ENCODE measurements at places on chromosomes 1 and 21.

- no peak for DNase-seq
These were observed 9.7 kb downstream of the LPAR3 start for GRCh38 chr1:84883286-84883685.

DNA sequence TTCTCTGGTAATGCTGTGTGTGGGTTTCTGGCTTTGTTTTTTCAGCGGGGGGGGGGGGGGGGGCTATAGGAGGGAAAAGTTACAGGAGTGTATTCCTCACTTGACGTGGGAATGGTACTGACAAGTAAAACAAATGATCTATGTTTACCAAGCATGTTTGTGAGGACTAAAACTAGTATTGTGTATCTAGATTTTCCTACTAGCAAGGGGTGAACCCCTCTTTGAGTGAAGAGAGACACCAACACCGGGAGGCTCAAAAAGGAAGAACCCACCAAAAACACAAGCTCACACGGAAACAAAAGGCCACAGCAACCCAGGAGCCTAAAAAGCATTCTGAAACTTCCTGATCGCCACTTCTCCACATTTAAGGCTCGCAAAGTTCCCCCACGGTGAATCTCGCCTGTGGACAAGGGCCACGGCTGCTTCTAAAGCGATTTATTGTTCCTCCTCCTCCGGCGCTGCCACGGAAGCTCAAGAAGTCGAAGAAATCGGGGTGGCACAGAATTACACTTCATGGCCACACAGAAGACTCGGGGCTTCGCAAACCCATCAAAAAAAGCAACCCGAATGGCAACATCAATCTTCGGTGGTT is 703 bp downstream of the PUM1 start:
- DNase-seq: peak; percentile 3

DNA sequence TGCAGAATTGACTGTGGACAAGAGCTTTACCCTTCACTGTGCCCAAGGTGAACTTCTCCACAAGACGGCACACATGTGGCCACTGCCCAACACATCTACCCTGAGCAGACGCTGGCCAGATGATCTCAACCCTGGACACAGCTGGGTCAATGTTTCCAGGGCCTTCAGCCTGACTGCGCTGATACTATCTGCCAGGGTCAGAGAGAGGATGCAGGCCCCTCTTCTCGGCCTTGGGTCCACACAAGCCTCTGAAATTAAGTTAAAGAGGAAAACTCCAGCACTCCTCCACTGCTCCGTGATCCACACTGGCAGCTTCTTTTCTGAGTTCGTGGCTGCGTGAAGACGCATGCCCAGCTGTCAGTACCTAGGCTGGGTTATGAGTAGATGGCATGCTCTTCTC is 58.1 kb downstream of the GLIS1 start:
- DNase-seq: no peak

DNA sequence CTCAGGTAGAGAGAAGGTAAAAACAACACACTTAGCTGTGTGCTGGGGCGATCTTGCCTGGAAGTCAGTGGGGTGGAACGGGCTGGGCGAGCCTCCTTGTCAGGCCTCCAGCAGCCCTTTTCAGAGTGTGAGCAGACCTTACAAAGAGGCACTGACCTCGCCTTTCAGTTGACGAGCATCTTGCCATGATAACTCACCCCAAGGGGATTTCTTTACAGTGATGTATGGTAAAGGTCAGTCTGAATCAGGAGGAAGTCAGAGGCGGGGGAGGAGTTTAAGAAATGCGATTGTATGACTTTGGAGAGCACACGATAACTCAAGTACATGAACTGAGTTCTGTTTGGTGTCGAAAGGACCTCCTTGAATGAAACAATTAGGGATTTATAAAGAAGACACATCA is 326.5 kb upstream of the PROX1 start:
- no peak for DNase-seq

DNA sequence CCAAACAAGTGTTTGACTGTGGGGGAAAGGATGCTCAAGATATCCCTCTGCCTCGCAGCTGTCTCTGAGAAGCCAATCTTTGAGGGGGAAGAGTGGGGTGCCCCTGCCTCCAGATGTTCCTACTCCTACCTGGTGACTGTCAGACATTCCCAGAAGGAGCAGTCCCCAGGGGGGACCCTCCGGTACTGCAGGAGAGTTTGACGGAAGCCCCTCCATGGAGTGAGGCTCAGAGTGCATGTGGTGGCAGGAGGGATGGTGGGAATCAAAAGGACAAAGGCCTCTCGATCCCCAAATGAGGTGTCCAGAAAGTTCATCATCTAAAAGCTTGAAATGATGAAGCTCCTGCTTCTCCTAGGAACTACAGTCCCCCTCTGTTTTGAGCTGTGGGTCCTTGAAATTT is 5.3 kb downstream of the SLC27A3 start:
- DNase-seq: no peak

- no peak for DNase-seq
These were observed 122.8 kb downstream of the PLPP3 start for GRCh38 chr1:56456435-56457101.

DNA sequence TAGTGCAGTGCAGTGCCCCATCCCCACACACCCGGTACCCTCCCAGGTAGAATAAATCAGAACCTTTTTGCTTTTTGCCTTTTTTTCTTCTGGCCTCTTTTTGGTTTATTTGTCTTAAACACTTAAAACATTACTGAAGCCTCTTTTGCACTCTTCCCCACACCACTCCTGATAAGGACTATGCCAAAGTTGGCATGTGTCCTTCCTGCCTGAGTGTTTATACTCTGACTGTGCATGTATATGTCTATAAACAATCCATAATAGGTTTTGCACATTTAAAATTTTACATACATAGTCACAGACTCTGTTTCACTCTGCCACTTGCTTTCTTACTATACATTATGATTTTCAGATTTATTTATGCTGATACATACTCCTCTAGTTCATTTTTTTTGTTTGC is 59.6 kb downstream of the BEND5 start:
- no peak for DNase-seq

GRCh38 chr21:41932191-41932575 is 21.6 kb downstream of the C2CD2 start:
- DNase-seq: no peak

DNA sequence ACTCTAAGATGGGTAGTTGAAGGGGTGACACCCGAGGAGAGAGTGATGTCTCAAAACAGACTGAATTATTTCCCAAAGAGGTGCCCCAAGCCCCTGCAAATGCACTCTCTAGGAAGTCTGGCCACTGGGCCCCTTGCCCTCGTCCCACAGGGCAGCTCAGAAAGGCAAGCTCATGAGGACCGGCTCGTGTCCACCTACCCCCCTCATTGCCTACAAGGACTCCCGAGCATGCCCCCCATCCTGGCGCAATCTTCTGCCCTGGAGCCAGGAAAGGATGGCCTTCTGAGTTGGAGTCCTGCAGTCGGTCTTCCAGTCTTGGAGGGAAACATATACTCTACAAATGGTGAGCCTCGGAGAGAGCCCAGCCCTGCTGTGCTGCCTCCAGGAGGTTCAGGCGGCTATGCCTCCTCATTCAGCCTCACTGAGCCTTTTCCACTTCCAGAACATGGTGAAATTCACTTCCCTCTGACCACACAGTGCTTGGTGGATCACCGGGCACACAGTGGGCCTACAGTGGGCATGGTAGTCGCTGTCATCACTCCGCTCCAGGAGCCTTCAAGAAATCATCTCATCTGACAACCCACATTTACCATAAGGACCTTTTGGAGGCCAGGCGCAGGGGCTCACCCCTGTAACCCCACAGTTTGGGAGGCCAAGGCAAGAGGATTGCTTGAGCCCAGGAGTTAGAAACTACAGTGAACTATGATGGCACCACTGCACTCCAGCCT is 5.8 kb upstream of the WNT3A start:
- no peak for DNase-seq

DNA sequence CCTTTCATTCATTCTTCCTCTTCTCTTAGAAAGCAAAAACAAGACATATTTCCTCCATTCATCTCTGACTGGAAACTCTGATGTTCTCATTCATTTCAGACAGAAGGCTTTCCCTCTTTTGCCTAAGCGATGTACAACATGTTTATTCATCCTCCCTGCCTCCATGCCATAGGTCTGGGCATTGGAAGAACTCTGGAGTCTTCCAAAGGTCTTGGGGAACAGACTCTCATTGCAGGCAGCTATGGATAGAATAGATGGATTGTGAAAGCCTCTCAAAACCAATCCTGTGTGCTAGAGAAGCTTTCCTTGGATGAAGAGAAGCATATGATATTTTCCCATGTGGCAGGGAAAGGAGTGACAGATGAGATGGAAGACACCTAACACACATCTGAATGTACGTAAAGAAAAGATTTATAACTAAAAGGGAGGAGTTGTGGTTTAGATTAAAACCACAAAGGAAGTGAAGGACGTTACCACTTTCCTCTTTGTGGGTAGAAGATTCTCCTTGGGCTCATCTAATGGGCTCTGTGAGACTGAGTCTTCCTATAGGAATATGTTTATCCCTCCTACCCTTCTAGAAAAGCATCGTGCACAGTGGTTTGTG is 38.7 kb downstream of the BCL9 start:
- DNase-seq: no peak

- no peak for DNase-seq
These were observed 70.1 kb downstream of the ROR1 start for GRCh38 chr1:63843884-63844283.

- no peak for DNase-seq
These were observed 39.8 kb downstream of the HIVEP3 start for GRCh38 chr1:41878911-41879310.

- no peak for DNase-seq
These were observed 1.2 kb downstream of the EFNA1 start for GRCh38 chr1:155128755-155129473.

- no peak for DNase-seq
These were observed 823 bp upstream of the KIF1B start for GRCh38 chr1:10209590-10209904.

- DNase-seq: no peak
These were observed 8.2 kb downstream of the SON start for GRCh38 chr21:33550772-33551660.

DNA sequence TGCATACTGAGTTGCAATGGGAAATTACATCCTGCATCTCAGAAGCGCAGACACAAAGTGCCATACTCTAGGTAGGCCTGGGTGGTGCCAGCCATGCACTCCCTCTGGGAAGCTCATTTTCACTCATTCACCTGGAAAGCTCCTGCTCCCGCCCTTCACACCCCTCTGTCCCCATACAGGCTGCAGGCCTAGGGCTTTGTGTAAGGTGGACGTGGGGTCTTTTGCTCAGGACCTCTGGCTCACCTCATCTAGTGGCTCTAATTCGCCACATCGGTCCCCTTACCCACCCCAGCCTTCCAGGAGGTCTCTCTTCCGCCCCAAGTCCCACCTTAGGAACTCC is 751 bp downstream of the MRPS15 start:
- no peak for DNase-seq

GRCh38 chr1:83912876-83913275 is 86.1 kb downstream of the TTLL7 start:
- no peak for DNase-seq

GRCh38 chr21:44529011-44529421 is 11.0 kb downstream of the KRTAP10-1 start:
- DNase-seq: no peak

- no peak for DNase-seq
These were observed 494 bp upstream of the PIP5K1A start for GRCh38 chr1:151197863-151198253.

GRCh38 chr1:85245891-85246290 is 13.6 kb downstream of the C1orf52 start:
- DNase-seq: no peak

- DNase-seq: no peak
These were observed 38.4 kb upstream of the CDC42BPA start for GRCh38 chr1:227356620-227357146.

DNA sequence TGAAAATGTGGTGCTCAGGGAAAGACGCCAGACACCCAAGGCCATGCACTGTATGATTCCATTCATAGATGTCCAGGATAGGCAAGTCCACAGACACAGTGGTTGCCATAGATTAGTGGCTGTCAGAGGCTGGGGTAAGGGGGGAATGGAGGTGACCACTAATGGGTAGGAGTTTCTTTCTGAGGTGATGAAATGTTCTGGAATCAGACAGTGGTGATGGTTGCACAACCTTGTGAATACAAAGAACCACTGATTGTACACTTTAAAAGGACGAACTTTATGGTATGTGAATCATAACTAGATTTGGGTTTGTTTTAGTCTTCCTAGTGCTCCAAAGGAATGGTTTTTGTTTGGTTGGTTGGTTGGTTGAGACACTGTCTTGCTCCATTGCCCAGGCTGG is 51.7 kb downstream of the PRAMEF20 start:
- no peak for DNase-seq

- no peak for DNase-seq
These were observed 565 bp downstream of the WLS start for GRCh38 chr1:68231627-68232288.

- DNase-seq: no peak
These were observed 41.0 kb downstream of the ATP2B4 start for GRCh38 chr1:203667616-203668015.

GRCh38 chr21:43275421-43276211 is 106.8 kb downstream of the CRYAA start:
- no peak for DNase-seq

GRCh38 chr1:209996348-209996747 is 58.3 kb downstream of the SYT14 start:
- DNase-seq: no peak

- DNase-seq: no peak
These were observed 157.0 kb upstream of the ZNHIT6 start for GRCh38 chr1:85865213-85865612.

DNA sequence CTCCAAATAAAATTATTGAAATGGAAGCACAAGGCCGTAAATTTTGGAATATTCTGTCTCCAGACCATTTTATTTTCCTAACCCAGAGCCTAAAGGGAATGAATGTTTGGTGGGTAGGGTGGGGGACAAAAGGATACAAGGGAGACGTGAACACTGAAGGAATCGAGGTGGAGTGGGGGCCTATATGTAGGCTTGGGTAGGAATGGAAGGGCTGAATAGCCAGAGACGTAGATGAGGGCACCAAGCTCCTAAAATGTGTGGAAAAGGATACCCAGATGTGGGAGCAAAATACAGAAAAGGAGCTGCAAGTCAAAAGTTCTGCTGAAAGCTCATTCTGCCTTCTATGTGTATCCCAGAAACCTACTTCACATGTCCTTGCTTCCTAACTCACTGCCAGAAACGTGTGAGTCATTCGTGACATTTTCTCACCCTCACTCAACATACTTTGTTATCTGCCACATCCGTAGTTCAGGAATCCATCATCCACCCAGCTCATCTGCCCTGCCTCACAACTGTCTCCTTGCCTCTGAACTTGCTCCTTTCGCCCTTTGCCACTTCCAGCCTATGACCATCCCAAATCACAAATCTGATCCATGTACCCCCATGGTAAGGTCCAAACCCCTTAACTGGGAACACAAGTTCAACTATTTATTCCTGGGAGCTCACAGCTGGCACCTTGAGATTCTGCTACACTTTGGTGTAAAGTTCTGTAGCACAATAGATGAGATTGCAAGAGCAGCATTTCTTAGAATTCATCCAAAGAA is 84.1 kb upstream of the PRDX6 start:
- DNase-seq: no peak

DNA sequence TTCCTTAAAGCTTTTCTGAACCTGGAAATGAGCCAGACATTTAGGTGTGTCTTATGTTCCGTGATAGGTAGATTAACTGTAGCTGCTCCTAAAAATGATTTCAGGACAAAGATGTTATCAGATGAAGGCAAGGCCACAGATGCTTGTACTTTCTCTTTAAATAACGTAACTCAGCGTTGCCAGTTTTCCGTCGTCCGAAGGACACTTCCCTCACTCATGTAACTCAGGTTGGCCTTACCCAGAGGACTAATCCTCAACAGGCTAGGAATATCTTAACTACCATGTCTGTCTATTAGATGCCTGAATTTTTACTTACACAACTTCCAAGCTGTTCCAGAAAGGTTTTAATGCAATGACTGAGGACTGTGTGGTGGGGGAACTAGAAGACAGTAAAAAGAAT is 35.4 kb upstream of the FAM89A start:
- DNase-seq: no peak

- DNase-seq: peak; percentile 16
These were observed 44.0 kb downstream of the TRIM62 start for GRCh38 chr1:33137800-33138199.
